ENCODE measurements at places on chromosomes 13 and 19. TPM values are rescaled to one million over a fixed set of nuclear protein-coding genes. Genes with fewer than 3 reads are reported as not detected.

Gene KLK3
- total RNA-seq, result not detected

Gene ZNF540
- total RNA-seq, result 1.2 TPM

Gene ATXN8OS
- not detected for total RNA-seq

Gene ZNF225
- 8.0 TPM for total RNA-seq

Gene NXNL1
- total RNA-seq, result not detected

Gene ACER1
- total RNA-seq, result not detected

Gene SLC10A2
- total RNA-seq, result not detected

Gene RPL28
- total RNA-seq, result 239 TPM

Gene B3GNT8
- 2.3 TPM for total RNA-seq

Gene GPR180
- 8.5 TPM for total RNA-seq

Gene PSG1
- 0.09 TPM for total RNA-seq

Gene UPK1A
- total RNA-seq, result 0.09 TPM

Gene ZNF296
- not detected for total RNA-seq

Gene CBARP
- total RNA-seq, result 1.00 TPM

Gene MBD3L3
- not detected for total RNA-seq

Gene CD22
- total RNA-seq, result 0.14 TPM

Gene KBTBD7
- total RNA-seq, result 5.8 TPM

Gene ZNF177
- total RNA-seq, result 1.4 TPM

Gene SPACA4
- 0.14 TPM for total RNA-seq

Gene PTGER1
- 25.6 TPM for total RNA-seq

Gene CAMSAP3
- total RNA-seq, result not detected

Gene BEST2
- not detected for total RNA-seq

Gene SIRT2
- total RNA-seq, result 45.1 TPM

Gene INSR
- total RNA-seq, result 31.3 TPM

Gene COX6B1
- total RNA-seq, result 495 TPM

Gene ZNF723
- not detected for total RNA-seq

Gene KCNRG
- total RNA-seq, result 7.7 TPM

Gene AKT1S1
- total RNA-seq, result 12.1 TPM

Gene DAND5
- not detected for total RNA-seq

Gene ZNF790
- total RNA-seq, result 8.7 TPM

Gene NBEA
- total RNA-seq, result 4.1 TPM

Gene FKBP8
- total RNA-seq, result 256 TPM

Gene PLEKHG2
- total RNA-seq, result 13.2 TPM

Gene ZSCAN5C
- not detected for total RNA-seq

Gene ZNF383
- total RNA-seq, result 5.5 TPM

Gene WTIP
- 37.8 TPM for total RNA-seq

Gene SPTBN4
- total RNA-seq, result 1.8 TPM

Gene SYT3
- total RNA-seq, result not detected

Gene CYP2S1
- 17.8 TPM for total RNA-seq

Gene CYP2A7
- not detected for total RNA-seq

Gene ZSCAN4
- total RNA-seq, result not detected

Gene VN1R2
- not detected for total RNA-seq

Gene CGB8
- not detected for total RNA-seq

Gene ACP7
- total RNA-seq, result 0.09 TPM

Gene IL12RB1
- total RNA-seq, result 0.18 TPM

Gene C13orf46
- total RNA-seq, result 0.28 TPM

Gene C2CD4C
- total RNA-seq, result not detected

Gene GRIN3B
- total RNA-seq, result 0.14 TPM

Data from smooth muscle cell of bladder (primary cell).